ENCODE measurements at places on chromosomes 2 and 18.

DNA sequence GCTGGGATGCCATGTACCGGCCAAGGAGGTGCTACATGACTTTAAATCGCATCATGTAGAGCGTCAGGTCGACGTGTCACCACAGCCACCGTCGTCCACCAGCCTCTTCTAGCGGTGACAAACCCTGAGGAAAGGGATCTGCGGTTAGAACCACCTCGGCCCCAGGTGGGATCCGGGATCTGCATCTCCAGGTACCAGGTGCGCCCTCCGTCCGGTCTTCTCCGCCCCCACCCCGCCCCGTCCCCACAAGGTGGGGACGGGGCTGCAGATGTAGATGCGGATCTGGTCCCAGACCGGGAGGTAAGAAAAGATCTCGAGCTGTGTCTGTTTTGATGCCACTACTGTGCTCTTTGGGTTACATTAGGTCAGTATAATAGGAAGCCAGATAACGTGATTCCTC lies 38.4 kb downstream of the C1D start:
- DNase-seq = no peak

DNA sequence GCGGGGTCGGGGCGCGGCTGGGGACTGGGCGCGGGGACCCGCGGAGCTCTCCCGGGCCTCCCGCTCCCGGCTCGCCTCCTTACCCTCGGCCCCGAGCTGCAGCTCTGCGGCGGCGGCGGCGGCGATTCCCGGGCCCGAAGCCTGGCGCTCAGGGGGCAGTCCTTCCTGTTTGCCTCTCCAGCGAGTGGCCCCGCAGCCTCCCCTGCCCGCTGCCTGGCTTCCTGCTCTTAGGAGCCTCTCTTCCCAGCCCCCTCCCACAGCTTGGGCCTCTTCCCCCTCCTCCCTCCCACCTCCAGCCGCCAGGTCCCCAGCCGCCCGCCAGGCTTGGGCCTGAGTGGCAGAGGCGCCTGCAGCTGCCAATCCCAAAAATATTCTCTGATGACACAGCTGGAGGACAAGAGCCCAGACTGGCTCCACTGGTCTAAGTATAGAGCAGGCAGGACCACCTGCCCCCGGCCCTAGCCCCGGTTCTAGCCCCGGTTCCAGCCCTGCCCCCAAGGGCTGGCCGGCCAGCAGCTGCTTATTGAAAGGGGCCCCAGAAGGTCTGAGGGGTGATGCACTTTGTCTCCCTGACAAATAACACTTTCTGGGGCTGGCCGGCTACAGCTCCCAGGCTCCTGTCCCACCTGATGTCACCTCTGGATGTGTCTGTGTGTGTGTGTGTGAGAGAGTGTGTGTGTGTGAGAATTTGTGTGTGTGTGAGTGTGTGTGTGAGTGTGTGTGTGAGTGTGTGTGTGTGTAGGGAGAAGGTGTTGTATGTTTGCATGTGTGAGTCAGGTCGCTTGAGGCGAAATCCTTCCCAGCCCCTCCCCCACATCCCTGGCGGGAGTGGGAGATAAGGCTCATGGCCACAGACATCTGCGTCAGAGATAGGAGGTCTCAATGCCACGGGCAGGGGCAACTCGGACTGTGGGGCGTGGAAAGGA lies at the start of gene OBSL1:
TSS of gene OBSL1 (minus strand) at position 229 of the 926 bp plus-strand sequence. CDS start 307 bp downstream, outside the sequence.
- DNase-seq = no peak

- DNase-seq = no peak
These were observed 26.9 kb downstream of the ANO7 start for GRCh38 chr2:241215421-241215820.

DNA sequence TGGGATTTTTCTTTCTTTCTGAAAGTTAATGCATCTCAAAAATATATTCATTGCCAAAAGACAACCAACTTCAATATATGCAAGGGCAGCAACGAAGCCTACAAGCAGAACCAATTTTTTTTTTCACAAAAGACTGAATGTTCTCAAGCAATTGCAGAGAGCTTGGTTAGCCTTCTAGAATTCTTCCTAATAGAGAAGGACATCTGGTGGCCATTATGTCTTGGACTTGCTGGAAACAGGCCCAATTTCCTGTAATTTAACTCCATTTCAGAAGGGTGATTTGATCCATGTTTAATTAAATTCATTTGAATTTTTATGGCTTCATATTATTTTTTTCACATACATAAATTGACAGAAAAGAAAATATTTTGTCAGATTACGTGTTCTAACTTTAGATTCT lies 208.0 kb downstream of the TPGS2 start:
- DNase-seq = no peak

GRCh38 chr2:239597216-239597615 lies 196.4 kb upstream of the HDAC4 start:
- DNase-seq = no peak

GRCh38 chr2:46064396-46064795 lies 232.8 kb upstream of the EPAS1 start:
- DNase-seq = no peak

- DNase-seq = no peak
These were observed 243.2 kb upstream of the HDAC4 start for GRCh38 chr2:239644011-239644410.

DNA sequence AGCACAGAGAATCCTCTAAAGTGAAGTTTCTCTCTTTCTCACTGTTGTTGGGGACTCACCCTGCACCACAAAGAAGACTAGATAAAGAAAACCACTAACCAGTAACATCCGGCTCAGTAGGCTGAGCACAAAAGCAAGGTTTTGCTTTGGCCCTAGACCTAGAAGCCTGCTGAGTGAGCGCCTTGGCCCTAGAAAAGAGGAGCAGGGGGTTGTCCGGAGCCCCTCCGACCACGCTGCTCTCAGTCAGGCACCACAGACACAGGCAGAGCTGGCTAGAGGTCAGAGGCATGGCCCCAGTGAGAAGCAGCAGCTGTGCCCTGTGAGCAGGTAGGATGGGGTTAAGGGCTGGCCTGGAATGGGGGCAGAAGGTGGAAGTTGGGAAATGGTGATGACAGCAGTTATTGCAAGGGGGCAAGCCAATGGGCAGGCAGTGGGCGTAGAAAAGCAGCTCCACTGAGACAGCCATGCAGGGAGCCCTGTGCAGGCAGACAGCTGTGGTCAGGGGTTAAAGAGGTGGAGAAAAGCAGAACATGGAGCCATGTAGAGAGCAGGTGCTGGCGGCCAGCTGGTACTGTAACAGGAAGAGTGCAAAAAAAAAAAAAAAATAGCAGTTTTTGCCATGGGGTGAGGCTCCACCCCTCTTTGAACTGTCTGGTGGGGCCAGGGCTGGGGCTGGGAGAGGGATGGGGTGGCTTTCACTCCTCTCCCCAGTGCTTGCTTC lies 36.9 kb upstream of the SLC14A1 start:
- DNase-seq = peak; percentile 43

DNA sequence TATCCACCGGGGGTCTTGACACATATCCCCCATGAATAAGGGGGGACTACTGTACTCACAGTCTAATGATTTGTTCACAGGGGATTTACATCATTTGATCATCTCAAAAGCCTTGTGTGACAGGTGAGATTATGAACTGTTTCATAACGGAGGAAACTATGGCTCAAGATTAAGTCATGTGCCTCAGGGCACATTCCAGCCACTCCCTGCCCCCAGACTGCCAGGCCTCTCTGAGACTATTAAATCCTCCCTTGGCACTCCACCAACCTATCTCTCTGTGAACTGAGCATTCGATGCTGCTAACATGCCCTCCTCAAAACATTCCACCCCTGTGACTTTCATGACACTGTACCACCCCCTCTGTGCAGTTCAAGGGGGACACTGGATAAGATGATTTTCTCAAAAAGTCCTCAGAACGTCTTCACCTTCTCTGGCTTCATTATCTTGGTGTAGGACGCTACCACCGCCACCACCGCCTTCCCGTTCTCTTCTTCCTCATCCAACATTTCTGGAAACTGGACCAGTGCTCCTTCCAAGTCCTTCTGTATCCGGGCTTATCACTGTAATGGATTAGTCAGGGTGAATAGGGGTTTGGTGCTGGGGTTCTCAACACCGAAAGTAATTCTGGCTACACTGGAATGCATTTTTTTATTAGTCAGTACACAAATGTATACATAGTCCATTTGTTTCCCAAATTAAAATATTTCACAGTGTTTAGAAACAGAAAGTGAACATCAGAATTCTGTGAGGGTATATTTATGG lies 169.6 kb downstream of the KCNS3 start:
- DNase-seq = no peak

DNA sequence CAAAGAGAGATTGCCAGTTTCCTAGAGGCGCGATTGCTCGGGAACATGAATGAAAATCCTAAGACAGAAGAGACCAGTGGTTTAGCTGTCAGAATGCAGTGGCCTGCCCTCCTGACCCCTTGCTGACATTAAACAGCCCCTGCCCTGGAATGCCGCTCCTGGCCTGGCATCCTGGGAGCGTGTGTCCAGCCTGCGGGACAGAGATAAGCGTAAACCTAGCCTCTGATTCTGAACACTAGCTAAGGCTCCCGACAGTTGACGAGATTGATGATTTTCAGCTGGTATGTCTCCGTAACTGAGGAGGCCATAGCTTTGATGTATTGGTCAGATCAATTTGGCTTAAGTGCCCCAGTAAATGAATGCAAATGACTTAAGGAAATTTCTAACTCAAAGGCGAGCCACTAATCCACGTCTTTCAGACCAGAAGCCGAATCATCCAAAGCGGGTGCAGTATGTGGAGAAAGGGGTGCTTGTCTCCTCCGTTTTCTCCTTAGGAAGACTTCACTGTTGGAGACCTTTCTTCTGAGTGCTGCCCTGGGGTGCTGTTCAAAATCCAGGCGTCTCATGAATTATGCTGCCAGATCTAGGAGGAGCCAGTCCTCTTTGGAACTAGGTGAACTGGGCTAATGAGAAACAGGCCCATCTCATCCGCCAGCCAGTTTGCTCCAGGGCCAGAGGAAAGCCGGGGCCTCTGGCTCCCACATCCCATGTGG lies 142.5 kb upstream of the L3MBTL4 start:
- DNase-seq = no peak

DNA sequence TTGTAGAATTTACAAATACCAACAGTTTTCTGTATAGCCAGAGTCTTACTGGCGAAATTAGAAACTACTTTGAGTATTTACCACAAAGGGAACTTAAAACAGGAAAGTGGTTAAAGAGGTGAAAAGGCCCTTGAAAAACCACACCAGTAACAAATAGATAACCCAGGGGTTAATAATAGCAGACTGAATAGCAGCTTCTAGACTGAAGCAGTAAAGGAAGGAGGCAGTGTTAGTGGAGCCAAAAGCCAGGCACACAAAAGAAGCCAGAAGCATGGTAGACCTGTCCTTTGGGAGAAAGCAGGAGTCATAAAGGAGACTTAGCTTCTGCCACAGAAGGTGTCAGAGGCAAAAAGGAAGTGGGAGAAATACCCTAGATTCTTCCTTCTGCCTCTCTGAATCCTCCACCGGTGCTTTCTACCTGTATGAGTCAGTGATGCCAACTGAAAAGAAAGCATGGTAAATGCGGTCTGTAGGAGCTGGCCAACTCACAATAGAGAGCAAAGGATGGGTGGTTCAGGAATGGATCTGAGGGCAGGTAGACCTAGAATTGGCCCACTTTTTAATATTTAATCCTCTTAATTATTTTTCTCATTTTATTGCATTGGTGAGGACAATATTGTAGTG lies 97.3 kb downstream of the ARL6IP6 start:
- no peak for DNase-seq

DNA sequence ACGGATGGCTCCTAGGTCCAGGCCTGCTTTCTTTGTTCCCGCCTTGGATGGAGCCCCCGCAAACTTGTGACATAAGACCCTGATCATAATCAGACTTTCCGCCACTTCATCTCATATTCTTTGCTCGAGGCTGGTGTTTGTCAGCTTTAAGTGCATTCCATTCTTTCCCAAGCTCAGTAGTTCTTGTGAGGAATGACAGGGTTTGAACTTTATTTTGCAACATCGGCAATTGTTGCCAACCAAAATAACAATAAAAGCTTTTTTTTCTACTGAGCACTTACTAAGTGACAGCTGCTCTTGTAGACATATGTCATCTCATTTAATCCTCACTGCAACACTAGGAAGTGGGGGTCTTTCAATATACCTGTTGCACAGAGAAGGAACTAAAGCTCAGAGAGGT lies 178.8 kb upstream of the ST6GAL2 start:
- DNase-seq = no peak

- no peak for DNase-seq
These were observed 65.9 kb upstream of the SLC1A4 start for GRCh38 chr2:64923385-64923710.

DNA sequence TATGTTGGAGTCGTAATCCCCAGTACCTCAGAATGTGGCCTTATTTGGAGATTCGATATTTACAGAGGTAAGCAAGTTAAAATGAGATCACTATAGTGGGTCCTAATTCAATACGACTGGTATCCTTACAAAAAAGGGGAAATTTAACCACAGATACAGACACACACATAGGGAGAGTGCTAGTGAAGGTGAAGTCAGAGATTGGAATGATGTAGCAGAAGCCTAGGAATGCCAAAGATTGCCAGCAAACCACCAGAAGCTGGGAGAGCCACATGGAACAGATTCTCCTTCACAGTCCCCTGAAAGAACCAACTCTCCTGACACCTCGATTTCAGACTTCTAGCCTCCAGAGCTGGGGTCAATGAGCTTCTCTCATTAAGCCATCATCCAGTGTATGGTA lies 17.7 kb upstream of the ACTR3 start:
- DNase-seq = no peak

DNA sequence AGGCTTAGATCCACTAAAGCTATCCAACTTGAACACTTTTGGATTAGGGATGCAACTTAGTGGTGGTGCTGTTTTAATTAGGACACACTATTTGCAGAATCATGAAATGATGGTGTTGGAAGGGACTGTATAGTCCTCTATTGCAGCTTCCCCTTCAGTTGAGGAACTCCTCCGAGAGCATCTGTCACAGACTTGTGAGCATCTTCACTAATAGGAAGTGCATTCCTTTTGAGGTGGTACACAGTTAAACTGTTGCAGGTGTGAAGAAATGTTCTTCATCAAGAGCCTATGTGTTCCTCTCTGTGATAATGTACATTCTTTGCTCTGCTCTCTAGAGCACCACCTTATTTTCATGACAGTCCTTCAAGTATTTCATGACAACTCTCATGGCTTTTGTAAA lies 197.4 kb downstream of the CAMKMT start:
- DNase-seq = no peak

DNA sequence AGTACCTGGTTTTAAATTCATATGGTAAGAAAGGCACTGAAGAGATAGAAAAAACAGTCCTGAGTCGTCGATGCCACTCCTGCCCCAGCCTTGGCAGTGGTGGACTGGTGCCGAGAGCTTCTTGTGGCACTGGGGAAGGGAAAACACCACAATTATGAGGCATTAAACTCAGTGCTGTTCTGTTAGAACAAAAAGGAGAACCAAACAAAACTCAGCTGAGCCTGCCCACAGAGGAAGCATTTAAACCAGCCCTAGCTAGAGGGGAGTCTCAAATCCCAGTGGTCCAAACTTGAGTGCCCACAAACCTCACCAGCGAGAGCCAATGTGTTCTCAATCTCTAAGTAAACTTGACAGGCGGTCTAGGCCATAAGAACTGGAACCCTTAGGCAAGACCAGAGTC lies 1254.5 kb upstream of the FAM98A start:
- DNase-seq = no peak

DNA sequence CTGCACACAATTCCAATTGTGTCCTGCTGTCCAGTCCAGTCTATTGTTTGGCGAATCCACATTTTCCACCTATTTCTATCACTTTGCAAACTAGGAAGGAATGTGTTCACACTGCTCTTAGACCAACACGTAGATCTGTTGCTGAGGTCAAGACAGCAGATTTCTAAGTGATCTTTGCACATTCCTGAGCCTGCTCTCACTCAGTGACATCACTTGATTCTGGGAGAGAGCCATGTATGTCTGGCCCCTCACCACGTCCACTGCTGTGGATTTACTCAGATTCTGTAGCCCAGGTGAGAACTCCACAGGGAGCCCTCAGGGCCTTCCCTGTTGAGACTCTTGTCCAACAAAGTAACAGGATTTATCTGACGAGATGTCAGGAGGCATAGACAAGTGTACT lies 317.2 kb downstream of the TSN start:
- DNase-seq = no peak

All from GM19239 (cell line).